ENCODE measurements at places on chromosomes 7 and 10.

DNA sequence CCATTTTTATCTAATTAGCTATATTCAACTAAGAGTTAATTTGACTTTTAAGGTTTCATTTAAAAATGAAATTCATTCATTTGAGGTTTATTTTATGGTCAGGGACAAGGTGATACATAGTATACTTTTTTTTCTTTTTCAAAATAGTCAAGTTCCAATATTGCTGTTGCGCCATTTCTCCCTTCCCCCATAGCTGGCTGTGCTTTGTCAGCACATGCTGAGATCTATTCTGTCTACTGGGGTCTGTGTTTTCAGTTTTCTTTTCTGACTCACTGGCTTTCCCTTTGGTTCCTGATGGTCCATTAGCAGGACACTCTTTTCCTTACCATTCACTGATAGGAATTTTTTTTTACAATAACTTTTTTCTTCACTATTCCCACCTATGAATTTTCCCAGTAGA lies 336.4 kb upstream of the TMEM229A start:
- no peak for DNase-seq

GRCh38 chr7:28245123-28245878 lies 64.7 kb upstream of the JAZF1 start:
- DNase-seq = no peak

DNA sequence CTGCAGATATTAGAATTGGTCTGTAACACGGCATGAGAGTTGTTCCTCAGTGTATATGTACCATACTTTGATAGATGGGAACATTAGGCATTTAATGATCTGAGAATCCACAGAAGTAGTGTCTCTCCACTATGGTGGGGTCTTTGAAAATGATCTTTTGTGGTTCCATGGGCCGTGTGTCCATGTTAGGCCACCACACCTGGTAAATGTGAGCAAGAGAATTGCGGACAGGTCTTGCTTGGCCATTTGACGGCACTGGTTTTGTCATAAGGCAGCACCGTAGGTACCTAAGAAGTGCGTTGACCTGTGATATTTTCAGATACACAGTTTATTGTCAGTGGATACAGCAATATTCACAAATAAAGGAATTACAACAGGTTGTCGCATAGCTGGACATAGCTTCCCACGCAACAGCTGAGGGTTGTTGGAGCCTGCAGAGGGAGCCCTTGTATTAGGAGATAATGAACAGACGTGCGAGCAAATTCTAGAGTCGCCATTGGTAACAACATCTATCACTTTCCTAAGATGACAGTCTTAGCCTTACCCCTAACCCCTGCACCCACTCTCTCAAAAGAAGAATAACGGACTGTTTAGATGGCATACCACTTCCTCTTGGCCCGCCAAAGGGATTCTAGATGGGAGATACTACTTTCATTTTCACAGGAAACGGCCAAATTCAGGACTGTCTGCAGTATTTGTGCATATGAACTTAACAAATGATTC lies 111.4 kb downstream of the COL28A1 start:
- peak; percentile 87 for DNase-seq

- peak; percentile 84 for DNase-seq
Measured at GRCh38 chr10:51389415-51390321, 309.7 kb downstream of the CSTF2T start.

- no peak for DNase-seq
Measured at GRCh38 chr10:97522071-97522470, 23.3 kb downstream of the UBTD1 start.

DNA sequence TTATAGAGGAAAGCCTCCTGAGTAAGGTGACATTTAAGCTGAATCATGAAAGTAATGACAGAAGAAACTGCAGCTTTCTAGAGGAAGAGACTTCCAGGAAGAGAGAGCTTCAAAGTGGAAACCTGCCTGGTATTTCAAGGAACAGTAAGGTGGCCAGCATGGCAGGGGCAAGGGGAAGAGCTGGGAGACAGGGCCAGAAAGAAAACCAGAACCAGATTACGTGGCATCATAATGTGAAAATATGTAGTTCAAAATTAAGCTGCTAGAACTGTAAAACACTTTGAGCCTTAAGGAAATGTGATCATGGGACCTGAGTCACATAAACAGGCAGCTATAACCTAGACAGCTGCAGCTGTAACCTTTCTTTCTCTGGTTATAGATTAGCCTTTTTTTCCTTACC lies 238.0 kb upstream of the FOXK1 start:
- DNase-seq = no peak

DNA sequence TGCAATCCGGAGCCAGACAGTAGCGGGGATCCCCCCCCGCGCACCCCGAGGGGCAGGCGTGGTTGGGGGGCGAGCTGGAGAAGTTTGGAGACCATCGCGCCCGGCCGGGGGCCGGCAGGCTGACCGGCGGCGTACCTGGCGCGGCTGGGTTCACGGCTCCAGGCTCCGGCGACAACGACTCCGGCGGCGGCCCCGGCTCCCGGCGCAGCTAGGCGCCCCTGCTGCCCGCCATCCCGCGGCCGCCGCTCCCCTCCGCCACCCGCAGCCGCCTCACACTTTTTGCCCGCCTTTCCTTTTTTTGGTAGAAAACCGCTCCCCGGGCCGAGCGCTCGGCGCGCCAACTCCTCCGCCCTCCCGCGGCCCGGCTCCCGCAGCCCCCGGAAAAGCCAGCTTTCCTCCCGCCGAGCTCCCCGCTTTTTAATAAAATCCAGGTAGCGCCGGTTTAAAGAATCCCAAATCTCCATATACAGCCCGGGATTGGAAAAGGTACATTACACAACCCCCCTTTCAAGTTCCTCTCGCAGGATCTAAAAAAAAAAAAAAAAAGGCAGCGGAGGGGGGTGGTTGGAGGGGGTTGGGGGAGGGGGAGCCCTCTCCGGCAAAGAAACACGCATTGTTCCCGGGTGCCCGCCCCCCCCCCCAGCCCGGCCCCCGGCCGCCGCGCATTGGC lies at the start of gene TNRC18:
TSS of gene TNRC18 (minus strand) at position 529 of the 670 bp plus-strand sequence. CDS start 2,588 bp downstream, outside the sequence.
- DNase-seq = no peak

DNA sequence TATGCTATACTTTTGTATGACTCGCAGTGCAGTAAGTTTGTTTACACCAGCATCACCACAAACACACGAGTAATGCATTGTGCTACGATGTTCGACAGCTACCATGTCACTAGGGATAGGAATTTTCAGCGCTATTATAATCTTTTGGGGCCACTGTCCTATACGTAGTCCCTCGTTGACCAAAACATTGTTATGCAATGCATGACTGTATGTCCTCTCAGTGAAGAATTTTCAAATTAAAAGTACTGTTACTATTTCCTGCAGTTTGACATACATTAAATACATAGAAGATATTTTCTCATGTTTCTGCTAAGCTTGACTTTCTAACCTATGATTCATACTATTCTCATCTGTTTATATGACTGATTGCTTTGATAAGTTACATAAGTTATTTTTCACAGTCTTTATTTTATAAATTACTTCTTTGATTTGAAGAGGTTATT lies 203.6 kb downstream of the VTI1A start:
- no peak for DNase-seq

DNA sequence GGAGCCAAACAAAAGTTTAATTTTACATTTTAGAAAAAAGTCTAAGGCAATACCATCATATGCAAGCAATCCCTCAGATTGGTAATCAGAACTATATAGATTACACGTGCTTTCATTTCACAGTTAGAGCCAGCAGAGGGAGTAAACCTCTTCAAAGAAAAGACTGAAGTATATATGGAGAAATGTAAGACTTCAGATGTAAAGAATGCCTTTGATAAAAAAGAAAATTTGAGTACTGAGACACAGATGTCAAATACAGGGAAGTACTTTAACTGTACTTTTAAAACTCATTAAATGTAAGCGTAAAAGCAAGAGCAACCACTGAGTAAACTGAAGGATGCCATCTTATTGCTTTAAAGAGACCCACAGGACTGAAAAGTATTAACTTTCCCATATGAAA lies 101.4 kb upstream of the FAM133B start:
- DNase-seq = peak; percentile 73

GRCh38 chr7:47248797-47249196 lies 333.1 kb downstream of the TNS3 start:
- DNase-seq = no peak

DNA sequence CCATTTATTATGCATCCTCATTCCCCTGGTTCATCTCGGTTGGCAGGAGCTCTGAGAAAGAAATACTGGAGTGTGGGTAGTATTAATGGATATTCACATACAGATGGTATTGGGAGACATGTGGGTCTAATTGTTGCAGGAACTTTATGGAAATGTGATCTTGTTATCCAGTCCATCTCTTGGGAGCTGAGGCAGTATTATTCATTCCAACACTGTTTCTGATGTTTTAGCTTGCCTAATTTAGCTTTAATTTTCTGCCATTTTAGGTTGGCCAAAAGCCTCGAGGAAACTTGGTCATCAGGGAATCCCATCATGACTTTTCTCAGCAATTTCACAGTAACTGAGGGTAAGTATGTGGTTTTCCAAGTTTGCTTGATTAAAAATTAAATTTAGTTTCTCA lies 125.7 kb downstream of the ABCA13 start:
- no peak for DNase-seq

DNA sequence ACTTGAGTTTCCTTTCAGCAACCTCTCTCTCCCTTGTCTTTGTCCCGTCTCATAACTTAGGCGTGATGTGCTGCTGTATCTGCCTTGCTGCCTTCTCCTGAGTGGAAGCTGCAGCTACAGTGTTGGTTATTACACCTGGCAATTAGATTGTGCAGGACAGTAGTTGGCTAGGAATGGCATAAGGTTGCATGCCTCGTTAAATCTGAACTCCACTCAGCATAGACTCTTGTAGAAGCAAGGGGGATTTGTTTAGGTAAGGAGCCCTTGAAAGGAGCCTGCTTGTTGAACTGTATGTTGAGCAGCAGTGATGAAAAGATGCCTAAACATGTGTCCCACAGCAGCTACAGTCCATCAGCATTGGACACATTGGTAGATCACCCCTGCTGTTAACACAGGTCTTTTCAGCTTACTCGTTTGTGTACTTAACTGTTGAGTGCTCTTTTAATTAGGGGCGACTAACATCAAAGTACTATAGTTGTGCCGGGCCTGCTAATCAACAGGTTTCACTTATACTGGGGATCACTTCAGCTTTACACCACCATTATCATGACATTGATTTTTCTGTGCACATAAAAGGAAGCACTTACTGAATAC lies 225.0 kb downstream of the AUTS2 start:
- no peak for DNase-seq

GRCh38 chr10:30422981-30423654 lies 10.9 kb upstream of the MAP3K8 start:
- peak; percentile 86 for DNase-seq

- DNase-seq = no peak
Measured at GRCh38 chr7:128814499-128814898, 15.7 kb upstream of the FLNC start.

- DNase-seq = no peak
Measured at GRCh38 chr10:97533888-97534287, 35.2 kb downstream of the UBTD1 start.

GRCh38 chr7:116028787-116029186 lies 1.8 kb downstream of the TFEC start:
- DNase-seq = no peak

DNA sequence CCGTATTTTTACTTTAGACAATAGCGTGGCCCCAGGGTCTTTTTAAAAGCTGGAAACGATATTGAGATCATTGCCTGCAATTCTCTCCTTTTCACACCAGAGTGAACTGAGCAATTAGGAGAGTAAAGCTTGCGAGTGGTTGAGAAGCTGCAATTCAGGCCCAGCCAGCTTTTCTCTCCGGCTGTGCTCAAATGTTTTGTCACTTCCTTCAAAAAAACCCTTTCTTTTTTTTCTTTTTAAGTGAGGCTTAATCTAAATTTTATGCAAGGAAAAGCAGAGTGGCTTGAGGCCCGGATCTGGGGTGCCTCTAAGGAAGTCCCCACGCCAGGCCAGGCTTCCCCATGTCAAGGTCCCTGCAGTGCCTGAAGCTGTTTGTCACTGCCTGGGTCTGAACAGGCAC lies 433.9 kb downstream of the GLRX3 start:
- no peak for DNase-seq

DNA sequence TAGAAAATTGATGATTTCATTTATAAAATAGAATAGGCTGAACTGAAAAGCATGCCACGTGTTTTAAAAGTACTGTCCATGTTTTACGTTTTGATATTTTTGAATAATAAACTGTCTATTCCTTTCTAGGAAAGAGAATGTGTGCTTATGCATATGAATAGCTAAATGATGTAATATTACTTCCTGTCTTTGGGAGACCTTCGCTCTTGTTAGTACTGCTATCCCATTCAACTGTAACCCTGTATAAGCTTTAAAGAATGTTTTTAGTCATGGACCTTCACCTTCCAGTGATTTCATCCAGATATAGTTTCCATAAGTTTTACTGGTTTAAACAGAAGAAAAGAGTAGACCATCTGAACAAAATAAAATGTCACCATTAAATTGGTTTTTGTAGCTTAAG lies 274.4 kb upstream of the SEMA3A start:
- no peak for DNase-seq

- no peak for DNase-seq
Measured at GRCh38 chr7:44269943-44270493, 55.4 kb downstream of the CAMK2B start.

All from LoVo (cell line).